Aorta (tissue), 5 donors: ENCODE measurements at places on chromosomes 12 and 14. TPM values are rescaled to one million over a fixed set of nuclear protein-coding genes. Genes with fewer than 3 reads are reported as not detected.
A peak's percentile ranks its signal among the peaks of the same experiment; 100 is the strongest.

ATN1 gene
- 138 TPM for total RNA-seq

DNA sequence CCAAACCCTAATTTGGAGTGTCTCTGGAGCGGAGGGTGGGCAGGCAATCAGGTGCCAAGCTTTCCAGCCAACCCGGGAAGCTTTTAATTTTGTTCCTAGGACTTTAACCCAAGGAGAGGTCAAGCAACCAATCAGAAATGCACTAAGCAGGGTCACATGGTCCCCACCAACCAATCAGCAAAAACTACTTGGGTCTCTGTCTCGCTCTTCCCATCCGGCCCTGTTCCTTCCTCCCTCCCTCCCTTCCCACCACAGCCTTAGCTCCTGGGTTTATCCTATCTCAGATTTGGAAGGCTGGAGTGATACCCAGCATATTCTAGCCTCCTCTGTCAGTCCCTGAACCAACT is 7.3 kb downstream of the HOXC5 start:
- no peaks in the 10 kb centered on the region for H3K27me3 ChIP-seq
- no peaks in the 10 kb centered on the region for H3K36me3 ChIP-seq
- H3K4me1 ChIP-seq, result no peaks in the 10 kb centered on the region

DNA sequence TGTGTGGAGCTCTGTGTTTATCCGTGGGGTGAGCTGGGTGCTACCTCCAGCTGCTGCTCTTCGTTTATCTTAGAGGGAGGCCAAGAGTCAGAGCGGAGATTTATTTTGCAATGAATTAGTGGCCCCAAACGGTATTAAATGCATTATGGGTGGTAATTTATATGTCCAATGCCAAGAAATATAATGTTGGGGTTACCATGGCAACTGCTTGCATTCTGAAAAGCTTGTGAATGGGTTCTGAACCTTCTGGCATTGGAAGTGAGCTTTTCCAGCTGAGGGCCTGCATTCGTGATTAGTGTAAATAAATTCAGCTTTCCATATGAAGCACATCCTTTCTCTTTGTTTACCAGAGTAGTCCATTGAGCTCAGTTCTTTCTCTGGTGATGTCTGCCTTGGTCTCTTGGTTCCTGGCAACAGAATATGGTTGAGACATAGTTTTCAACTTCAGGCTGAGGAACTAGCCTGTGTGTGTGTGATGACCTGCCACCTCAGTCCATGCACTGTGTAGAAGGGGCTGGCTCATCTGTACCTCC is 51.8 kb downstream of the TRAF3 start:
- no peaks in the 10 kb centered on the region for H3K27me3 ChIP-seq
- H3K36me3 ChIP-seq, result no peaks in the 10 kb centered on the region
- H3K4me3 ChIP-seq, result no peak overlapping the region
- H3K4me1 ChIP-seq, result no peaks in the 10 kb centered on the region

GRCh38 chr14:59332727-59333126 is 132.5 kb downstream of the GPR135 start:
- no peak overlapping the region for H3K4me3 ChIP-seq
- H3K27ac ChIP-seq, result peak overlapping the region; percentile 93
- DNase-seq, result no peak
- peaks cover 2% of the 10 kb centered on the region for H3K36me3 ChIP-seq
- no peaks in the 10 kb centered on the region for H3K27me3 ChIP-seq

- H3K4me3 ChIP-seq, result no peak overlapping the region
- DNase-seq, result no peak
- no peaks in the 10 kb centered on the region for H3K27me3 ChIP-seq
- H3K4me1 ChIP-seq, result peaks cover 3% of the 10 kb centered on the region
- H3K36me3 ChIP-seq, result no peaks in the 10 kb centered on the region
These were observed 235.7 kb downstream of the CACNA1C start for GRCh38 chr12:2288471-2288870.

DNA sequence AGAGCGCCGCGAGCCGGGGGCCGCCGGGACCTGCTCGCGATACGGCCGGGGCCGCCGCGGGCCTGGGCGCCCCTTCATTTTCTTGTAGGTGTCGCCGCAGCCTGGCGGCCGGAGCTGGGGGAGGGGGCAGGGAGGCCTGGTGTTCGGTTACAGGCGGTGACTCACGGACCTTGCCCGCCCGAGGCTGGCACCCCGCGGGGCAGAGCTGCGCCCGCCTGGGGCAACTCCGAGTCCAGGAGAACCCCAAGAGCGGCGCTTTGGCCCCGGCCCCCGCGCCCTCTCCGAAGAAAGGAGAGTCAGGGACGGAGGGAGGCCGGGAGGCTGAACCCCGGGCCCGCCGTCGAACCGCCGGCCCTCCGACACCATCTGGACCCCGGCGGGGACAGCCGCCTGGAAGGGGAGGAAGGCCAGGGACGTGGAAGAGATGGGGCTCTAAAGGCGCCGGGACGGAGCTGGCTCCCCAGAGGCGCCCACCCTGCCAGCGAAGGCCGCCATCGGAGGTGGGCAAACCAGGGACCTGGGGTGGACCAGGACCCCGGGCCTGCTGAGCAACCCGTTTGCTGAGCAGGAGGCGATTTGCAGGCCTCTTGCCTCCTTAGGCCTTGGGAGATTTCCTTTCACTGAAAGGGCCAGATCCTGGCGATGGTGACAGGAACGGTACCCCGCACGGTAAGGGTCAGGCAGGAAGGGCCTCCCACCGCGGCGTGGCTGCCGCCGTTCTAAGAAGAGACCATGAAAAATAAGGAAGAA is 843 bp upstream of the NUAK1 start:
- H3K36me3 ChIP-seq, result no peaks in the 10 kb centered on the region
- peak overlapping the region; percentile 80 for H3K4me3 ChIP-seq
- no peaks in the 10 kb centered on the region for H3K27me3 ChIP-seq
- no peaks in the 10 kb centered on the region for H3K4me1 ChIP-seq
- DNase-seq, result peak; percentile 90

SLC25A21 gene
- total RNA-seq, result 1.3 TPM

KRT80 gene
- total RNA-seq, result 0.71 TPM

DNA sequence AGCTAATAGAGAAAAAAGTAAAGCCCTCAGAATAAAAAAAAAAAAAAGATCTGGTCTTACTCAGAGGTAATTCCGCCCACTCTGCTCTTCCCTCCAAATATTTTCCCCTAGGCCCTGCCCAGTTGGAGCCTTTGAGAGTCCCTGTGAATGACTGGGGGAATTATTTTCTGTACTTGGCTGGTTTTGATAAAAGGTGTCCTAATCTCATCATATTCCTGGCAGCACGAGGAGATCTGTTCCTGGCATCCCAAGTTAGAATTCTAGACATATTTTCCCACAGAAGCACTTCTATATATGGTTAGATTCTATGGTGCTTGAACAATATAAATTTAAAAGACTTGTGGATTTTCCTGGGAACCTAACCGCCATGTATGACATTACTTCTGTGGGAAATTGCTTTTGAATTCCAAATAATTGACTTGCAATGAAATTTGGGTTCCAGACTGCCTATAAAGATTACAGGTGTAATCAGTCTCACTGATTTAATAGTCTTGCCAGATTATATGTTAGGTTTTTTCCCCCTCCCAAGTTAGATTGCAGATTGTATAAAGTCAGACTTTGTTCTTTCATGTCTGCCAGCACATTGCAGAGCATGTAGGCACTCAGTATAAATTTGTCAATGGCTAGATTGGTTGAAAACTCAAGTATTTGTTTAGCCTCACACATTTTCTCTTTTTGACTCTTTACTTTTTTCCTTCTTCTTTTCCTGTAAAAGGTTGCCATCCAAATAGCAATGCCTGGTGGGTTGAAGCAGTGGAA is 12.3 kb downstream of the GPX2 start:
- H3K27me3 ChIP-seq, result no peaks in the 10 kb centered on the region
- H3K4me3 ChIP-seq, result peak overlapping the region; percentile 10
- peaks cover 8% of the 10 kb centered on the region for H3K4me1 ChIP-seq
- no peaks in the 10 kb centered on the region for H3K36me3 ChIP-seq

DNA sequence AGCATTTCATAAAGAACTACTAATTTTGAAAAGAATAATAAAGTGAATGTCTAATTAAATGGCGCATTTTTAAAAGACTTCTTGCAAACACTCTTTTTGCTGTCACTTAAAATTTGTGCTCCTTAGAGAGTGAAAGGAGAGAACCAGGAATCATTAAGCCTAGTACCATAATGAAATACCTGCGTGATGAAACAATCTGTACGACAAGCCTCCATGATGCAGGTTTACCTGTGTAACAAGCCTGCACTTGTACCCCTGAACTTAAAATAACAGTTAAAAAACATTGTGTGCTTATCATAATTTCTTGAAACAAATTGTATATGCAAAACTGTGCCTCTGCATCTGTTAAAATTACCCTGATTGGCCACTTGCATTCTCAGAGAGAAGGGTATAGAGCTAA is 108.1 kb downstream of the MGAT4C start:
- no peak for DNase-seq
- H3K4me1 ChIP-seq, result no peaks in the 10 kb centered on the region
- no peak overlapping the region for H3K27ac ChIP-seq
- no peaks in the 10 kb centered on the region for H3K36me3 ChIP-seq
- no peak overlapping the region for H3K4me3 ChIP-seq
